ENCODE measurements at places on chromosomes 6 and 20.

DNA sequence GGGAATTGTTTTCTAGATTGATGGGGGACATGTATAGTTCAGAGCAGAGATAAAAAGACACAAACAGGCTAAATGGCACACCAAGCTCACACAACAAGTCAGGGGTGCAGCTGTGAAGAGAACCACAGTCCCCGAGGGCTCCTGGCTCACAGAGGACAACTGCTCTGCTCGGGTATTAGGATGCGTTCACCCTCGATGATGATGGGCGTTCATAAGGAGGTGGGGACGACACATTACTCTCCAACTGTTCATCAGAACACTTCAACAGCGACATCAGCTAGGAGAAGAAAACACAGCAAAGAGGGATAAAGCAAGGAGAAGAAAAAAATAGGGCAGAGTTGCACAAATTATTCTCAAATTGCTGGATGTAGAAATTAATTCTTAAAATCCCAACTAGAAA lies 174.8 kb upstream of the RREB1 start:
- DNase-seq, result no peak

GRCh38 chr6:50128420-50129005 lies 78.8 kb upstream of the DEFB112 start:
- no peak for DNase-seq

GRCh38 chr6:88499845-88500699 lies 333.9 kb upstream of the CNR1 start:
- DNase-seq, result no peak

DNA sequence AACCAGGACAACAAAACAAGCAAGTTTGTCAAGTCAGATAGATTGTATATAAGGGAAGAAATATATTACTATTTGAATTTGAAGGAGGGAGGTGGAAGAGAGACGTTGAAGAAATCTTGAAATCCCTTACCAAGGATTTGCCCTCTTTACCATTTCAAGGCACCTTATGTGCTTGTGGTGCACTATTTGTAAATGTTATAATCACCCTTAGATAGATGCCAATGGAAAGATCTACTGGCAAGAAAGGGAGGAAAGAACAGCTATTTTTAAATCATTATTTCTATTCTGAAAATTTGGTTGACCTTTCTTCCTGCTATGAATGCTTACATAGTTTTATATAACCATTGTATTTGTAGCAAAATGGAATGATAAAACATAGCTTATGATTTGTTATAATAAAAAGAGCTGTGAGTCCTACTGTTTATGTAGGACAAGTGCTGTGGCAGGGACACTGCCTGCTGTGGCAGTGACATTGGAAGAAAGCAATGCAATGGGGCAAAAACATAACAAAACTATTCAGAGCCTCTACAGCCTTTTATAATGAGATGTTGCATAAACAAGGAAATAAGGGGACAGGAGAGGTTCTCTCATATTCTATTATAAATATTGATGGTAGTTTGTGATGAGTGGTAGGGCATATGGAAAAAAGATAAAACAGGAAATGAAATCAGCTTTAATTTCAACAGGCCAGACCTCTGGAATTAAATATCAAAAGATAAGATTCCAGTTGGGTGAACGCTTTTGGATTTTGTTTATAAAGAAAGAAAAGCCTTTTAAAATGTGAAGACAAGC lies 1145.2 kb upstream of the GJE1 start:
- no peak for DNase-seq

DNA sequence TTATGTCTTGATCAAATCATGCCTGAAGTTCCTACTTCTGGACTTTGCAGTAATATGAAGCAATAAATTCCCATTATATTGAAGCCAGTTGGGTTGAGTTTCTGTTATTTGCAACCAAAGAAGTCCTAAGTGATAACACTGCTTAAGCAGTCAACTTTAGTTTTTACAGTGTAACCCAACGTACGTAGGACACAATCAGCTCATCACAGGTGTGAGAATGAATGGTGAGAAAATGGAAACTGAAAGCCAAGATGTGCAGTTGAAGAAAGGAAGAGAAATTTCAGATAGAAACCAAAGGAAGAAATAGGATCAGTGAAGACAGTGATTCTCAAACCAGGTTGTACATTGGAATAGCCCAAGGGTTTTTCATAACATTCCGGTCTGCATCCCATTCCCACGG lies 211.4 kb upstream of the ZFP64 start:
- DNase-seq, result no peak

GRCh38 chr20:57940376-57940775 lies 230.6 kb upstream of the PMEPA1 start:
- no peak for DNase-seq

- no peak for DNase-seq
Observed at GRCh38 chr20:49431329-49431728, 51.1 kb downstream of the KCNB1 start.

- no peak for DNase-seq
Observed at GRCh38 chr6:117534974-117535373, 52.5 kb downstream of the DCBLD1 start.

GRCh38 chr6:170509723-170510018 lies 43.4 kb downstream of the PSMB1 start:
- no peak for DNase-seq

DNA sequence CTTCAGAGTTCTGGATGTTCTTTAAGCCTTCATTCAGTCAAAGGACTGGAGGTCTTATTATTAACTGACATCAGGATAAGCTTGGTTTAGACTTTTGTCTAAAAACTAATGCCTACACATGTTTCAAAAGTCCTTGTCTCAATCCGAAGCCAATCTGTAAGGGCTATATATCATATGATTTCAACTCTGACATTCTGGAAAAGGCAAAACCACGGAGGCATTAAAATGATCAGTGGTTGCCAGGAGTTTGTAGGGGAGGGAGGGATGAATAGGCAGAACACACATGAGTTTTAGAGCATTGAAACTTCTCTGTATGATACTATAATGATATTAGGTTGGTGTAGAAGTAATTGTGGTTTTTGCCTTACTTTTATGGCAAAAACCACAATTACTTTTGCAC lies 1285.8 kb upstream of the CITED2 start:
- DNase-seq, result no peak

GRCh38 chr20:1712634-1713624 lies 55.4 kb upstream of the SIRPG start:
- DNase-seq, result no peak

DNA sequence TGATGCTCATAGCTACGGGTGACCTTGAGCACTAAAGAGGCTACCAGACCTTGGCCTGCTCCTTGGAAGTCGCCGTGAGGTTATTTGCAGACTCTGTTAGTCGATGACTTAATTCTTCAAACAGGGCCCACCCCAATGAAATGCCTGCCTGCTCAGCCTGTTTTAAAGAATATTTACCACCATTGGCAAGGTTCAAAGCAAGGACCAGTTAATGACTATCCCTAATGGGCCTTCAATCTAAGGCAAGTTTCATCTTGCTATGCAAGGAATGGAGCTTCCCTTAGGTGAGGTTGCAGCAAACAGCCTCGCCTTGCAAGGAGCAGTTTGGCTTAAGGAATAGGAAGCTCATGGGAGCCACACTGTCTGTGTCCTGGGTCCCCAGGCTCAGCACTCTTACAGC lies 22.9 kb upstream of the SPO11 start:
- no peak for DNase-seq

DNA sequence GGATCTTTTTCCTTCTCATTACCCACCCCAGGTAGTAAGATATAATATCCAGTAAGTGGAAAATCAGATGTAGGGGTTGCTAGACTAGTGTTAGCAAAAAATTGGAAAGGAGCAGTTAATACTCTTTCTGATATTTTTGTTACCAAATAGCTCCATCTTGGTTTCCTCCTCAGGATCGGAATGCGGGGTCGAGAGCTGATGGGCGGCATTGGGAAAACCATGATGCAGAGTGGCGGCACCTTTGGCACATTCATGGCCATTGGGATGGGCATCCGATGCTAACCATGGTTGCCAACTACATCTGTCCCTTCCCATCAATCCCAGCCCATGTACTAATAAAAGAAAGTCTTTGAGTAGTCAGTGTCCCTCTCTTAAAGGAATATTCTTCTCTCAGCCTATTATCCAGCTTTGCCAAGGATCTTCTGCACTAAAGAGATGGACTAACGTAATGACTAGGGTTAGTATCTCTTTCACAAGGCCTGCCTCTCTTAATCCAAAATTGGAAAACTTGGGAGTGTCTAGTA lies 1.5 kb downstream of the ROMO1 start:
- no peak for DNase-seq

GRCh38 chr6:163387317-163387716 lies 27.2 kb upstream of the QKI start:
- no peak for DNase-seq

GRCh38 chr20:8301655-8302054 lies 169.6 kb downstream of the PLCB1 start:
- DNase-seq, result no peak

- DNase-seq, result no peak
Observed at GRCh38 chr6:168127384-168127868, 48.4 kb upstream of the FRMD1 start.

DNA sequence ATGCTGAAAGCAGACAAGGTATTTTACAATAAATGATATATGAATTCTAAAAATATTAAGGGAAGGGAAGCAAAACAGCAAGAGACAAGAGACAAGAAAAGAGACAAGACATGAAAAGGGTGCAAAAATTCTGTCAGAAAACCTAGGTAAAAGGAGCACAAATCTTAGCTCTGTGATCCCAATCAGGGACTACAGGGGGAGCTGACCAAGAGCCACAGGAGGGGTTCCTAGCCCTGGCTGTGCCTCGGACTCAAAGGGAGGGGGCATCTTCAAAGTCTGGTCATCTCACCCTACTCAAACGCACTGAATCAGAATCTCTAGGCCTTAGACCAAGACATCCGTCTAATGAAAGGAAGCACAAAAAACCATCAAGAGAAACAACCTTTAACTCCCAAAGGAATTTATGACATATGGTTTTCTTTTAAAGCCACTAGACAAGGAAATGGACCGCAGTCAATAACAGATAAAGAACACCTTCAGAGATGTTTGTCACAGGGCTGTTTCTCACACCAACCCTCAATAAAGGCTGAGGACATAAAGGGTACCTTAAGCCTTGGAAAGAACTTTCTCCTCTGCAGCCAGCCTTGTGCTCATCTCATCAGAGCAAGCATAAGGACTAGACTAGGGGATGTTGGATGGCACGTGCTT lies 130.4 kb upstream of the CDYL start:
- no peak for DNase-seq

DNA sequence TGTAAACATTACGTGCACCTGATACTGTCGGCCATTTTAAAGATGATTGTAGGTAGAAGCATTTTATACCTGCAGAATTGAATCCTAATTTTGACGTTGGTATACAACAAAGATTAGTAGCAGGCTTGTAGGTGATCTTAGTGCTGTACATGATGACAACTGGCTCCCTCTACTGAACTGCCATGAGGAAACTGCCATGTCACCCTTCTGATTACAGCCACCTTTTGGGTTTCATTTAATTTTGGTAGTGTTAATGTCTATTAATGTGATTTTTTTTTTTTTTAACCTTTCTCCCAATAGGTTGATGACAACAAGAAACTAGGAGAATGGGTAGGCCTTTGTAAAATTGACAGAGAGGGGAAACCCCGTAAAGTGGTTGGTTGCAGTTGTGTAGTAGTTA lies 2.3 kb downstream of the RPS12 start:
- no peak for DNase-seq
